Stimulated activated CD4-positive, alpha-beta T cell treated with anti-CD3 and anti-CD28 coated beads, Interleukin-12 subunit alpha, Interleukin-12 subunit beta, amount 100 ng/mL, for 4 hours (primary cell): ENCODE measurements at places on chromosomes 4 and X.

DNA sequence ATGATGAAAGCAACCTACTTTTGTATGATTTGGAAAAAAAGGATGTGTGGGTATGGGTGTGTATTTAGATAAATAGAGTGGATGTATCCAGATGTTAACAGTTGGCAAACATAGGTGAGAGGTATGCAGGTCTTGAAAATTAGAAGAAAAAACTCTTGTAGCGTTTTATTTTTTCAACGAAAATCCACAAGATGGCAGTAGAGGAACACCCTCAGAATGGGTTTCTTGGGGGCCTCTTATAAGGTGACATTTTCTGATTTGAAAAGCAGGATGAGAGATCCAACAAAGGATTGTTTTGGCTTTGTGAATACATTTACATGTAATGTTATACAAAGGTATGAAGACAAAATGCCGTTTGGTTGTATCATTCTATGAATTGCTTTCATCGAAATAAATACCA is 68.3 kb downstream of the FMR1NB start:
- no peak for DNase-seq

- DNase-seq, result no peak
Observed at GRCh38 chr4:1194010-1194900, 21.9 kb upstream of the SPON2 start.

DNA sequence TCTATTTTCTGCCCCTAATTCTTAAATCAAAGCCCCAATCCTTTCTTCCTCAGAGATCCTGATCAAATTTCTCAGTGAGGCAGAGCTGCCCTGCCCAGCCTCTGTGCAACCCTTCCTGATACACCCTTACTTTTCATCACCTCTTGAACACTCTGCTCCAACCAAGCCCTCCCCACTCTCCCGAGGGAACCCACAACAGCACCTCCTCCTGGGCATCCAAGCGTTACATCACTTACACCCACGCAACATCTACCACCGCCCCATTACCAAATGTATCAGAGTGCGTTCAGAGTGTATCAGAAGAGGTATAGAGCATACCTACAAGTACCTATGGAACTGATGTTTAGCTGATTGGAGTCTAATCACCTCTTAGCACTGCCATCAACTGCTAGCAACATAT is 186.5 kb downstream of the RAP1GDS1 start:
- DNase-seq, result no peak

GRCh38 chr4:159308566-159309340 is 205.9 kb downstream of the RAPGEF2 start:
- DNase-seq, result no peak

- DNase-seq, result no peak
Observed at GRCh38 chrX:15499976-15500375, 631 bp upstream of the BMX start.

GRCh38 chr4:31100536-31100935 is 380.4 kb downstream of the PCDH7 start:
- no peak for DNase-seq

GRCh38 chr4:6539009-6539764 is 35.8 kb upstream of the MAN2B2 start:
- DNase-seq, result no peak

DNA sequence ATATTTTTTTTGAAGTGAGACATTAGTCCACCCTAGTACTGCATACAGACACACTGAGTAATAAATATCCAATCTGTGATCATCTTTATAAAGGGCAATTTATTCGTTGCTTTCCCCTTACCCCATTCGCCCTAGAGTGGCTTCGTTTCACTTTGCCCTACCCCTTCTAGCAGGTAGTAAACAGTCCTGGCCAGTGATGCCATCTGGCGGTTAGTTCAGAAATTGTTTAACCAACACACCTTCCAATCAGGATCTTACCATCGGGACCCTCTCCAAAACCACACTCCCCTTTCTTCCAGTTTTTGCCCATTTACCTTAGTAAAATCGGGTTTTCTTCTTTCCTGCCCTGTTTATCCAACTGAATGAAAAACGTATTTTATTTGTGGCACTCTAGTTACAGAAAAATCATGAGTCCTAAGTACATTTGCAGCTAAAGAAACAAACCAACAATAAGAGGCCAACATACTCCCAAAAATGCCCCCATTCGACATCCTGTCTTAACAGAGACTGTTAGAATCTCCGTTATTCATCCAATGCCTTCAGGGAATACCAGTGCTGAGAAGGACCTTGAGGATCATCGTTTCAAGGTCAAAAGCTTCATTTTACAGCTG is 2.2 kb downstream of the PPA2 start:
- peak; percentile 51 for DNase-seq

DNA sequence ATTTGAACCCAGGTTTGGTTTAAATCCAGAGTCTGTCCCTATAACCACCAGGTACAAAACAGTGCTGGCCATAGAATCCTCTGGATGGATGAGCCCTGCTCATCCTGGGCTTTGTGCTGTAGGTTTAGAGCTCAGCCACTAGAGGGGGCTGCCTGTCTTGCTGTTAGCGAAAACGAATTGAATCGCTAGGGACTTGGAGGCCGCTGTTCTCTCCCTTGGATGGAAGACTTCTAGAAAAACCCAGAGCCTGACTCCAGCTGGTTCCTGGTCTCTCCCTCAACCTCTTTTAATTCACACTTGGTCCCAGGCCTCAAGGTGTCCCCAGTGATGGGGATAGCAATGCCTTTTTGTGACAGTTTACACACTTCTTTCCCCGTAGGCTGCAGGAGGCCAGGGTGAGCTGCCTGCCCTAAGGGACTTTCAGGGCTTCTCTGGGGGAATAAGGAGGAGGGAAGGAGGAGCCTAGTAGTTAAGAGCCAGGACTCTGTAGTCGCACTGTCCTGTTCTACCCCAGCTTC is 8.7 kb downstream of the RIPPLY1 start:
- DNase-seq, result peak; percentile 24

DNA sequence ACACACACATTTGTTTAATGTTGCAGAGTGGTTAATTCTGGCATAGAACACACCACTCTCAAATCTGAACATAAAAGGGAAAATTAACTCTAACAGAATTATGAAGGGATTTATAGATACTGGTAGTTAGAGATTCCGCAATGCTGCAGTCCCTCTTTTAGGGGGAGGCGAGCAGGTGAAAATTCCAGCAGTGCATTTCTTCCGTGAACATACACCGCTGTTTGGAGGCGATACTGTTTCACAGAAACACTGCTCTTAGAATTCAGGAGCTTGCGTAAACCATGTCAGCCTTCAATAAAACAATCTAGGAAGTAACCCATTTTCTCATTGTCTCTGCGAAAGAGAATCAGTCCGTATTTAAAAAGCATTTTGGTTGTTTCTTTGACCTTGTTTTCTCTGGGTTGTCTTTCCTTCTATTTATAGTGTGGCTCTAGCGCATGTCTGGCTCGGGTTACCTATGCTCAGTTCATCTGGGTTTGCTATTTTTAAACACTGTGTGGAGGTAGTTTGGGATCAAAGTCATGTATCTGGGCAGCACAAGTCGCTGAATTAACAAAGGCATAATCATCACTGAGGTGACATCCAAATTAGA is 90.4 kb downstream of the GPAT3 start:
- no peak for DNase-seq

DNA sequence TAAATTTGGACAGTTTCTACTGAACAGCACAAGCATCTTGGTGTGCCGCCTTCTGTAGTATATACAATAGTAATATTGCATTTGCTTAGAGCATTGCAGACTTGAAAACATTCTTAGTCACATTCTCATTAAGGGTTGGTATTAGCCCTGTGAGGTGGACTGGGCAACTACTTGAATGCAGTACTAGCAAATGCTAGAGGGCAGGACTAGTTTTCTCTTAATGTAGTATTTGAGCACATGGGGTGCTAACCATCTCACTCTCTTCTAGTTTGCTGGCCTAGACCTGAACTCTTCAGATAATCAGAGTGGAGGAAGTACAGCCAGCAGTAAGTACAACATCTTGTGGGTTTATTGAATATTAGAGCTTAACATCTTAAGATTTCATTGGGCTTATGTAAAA is 3.2 kb downstream of the DDX3X start:
- no peak for DNase-seq

DNA sequence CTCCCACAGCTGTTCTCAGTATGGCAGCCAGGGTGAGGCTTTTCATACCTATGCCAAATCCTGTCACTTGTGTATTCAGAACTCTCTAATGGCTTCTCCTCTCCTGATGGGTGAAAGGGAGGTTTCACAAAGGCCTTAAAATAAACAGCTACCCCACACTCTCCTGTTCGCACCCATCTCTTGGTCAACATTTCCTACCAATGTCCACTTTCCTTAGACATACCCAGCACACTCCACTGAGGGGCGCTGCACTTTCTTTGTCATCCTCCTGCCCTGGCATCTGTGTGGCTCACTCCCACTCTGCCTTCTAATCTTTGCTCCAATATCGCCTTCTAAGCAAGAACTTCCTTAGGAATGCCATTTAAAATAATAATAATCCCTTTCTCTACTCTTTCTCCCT is 313.3 kb downstream of the PPP3CA start:
- no peak for DNase-seq

DNA sequence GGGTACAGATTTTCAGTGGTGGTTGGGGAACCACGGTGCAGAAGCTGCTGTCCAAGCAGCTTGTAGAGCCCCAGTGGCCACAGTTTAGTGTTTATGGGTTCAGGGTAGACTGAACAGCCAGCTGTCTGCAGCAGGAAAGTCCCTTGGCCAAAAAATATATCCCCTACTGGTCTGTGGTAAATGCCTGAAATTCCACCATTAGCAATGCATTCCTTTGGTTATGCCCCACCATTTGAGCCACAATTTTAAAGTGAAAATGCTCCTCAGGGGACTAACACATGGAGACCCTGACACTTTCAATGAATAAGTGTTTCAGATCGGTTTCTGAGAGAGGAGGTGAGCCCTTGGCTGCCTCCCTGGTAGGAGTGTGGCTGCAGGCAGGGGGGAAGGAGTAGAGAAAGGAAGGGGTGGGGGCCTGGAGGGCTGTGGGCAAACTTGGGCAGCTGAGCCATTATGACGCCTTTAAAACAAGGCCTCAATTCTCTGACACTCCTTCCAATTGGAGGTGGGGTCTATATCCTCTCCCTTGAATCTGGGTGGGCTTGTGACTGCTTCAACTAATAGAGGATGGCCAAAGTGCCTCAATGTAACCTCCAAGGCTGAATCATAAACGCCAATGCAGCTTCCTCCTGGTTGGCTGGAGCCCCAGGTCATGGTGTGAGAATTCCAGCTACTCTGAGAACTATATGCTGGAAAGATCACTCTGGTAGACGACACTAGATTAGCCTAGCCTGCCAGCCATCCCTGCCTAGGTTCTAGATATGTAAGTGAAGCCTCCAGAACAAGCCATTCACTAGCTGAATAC is 75.8 kb upstream of the ATP6AP2 start:
- no peak for DNase-seq

DNA sequence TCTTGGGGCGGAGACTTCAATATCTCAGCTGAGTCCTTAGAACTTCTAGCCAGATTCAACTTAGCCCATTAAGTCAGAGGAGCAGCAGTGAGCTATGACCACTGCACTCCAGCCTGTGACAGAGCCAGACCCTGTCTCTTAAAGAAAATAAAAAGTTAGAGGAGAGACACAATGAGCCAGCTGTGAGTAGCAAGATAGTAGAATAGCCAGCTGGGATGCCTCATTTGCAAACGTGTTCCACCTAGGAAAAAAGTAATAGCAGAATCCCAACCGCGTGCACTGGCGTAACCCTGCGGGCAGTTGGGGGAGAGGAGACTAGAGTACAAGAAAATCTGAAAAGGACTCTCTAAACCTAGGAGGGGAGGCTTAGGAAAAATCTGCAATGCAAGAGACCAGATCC is 133.2 kb upstream of the ANXA3 start:
- no peak for DNase-seq

- DNase-seq, result no peak
Observed at GRCh38 chrX:43003204-43003565, 225.2 kb upstream of the PPP1R2C start.

- no peak for DNase-seq
Observed at GRCh38 chrX:112211459-112211858, 128.9 kb upstream of the TRPC5 start.

DNA sequence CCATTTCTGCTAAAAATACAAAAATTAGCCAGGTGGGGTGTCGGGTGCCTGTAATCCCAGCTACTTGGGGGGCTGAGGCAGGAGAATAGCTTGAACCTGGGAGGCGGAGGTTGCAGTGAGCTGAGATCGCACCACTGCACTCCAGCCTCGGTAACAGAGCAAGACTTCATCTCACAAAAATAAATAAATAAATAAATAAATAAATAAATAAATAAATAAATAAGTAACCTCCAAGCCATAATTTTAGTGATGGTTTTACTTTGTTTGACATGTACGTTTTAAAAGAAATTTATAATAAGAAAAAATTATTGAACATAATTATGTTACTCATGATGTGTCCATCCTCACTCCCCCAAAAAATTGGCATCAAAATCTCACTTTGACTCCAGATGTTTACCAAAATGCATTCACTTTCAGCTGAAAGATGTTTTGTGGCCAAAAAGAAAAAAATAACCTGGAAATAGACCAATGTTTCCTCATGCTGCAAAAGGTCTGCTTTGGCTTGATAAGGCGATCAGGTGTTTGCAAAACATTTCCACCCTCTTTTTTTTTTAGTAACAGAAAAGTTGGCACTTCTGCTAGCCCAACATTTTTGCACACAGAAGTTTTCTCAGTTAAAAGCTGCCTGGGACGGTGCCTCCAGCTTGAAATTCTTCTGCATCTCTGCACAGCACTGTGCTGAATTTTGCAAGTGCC is 42.2 kb upstream of the DHRSX start:
- DNase-seq, result no peak

GRCh38 chr4:150067859-150068258 is 10.4 kb upstream of the DCLK2 start:
- DNase-seq, result no peak

GRCh38 chr4:136383082-136383481 is 1149.2 kb downstream of the PCDH18 start:
- DNase-seq, result no peak

DNA sequence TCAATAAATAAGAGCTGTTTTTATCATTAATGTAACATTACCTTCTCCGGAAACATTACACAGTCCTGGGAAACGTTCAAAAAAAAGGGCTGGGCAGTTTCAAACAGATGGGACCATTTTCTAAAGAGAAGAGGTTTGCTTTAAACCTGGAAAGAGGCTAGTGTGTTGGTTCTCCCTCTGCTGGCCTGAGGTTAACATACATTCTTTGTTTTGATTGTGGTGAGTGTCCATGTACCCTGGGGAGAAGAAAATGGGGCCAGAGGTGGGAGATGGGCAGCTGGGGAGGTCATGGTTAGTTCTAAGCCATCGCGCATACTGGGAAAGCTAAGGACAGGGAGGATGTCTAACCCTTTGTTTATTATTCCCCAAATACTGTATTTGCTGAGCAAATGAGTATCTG is 194.7 kb downstream of the CPEB2 start:
- no peak for DNase-seq

GRCh38 chrX:66015152-66015831 is 24.6 kb downstream of the VSIG4 start:
- no peak for DNase-seq

DNA sequence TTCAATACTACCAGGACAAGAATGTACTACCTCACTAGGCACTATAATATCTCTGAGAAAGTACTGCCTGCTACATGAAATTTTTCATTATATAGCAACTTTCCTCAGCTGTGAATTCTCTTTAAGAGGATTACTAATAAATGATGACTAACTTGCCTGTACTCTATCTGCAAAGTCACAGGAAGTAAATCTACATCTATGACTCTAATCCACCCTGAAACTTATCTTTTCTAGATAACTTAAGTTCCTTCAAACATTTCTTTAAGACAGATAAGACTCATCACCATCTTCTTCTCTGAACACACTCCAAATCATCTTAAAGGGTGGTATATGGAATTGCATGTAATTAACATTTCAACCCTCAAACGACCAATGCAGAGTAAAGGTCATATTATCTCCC is 28.8 kb downstream of the RPS6KA3 start:
- DNase-seq, result no peak
